ENCODE measurements at places on chromosomes 6 and 20.

DNA sequence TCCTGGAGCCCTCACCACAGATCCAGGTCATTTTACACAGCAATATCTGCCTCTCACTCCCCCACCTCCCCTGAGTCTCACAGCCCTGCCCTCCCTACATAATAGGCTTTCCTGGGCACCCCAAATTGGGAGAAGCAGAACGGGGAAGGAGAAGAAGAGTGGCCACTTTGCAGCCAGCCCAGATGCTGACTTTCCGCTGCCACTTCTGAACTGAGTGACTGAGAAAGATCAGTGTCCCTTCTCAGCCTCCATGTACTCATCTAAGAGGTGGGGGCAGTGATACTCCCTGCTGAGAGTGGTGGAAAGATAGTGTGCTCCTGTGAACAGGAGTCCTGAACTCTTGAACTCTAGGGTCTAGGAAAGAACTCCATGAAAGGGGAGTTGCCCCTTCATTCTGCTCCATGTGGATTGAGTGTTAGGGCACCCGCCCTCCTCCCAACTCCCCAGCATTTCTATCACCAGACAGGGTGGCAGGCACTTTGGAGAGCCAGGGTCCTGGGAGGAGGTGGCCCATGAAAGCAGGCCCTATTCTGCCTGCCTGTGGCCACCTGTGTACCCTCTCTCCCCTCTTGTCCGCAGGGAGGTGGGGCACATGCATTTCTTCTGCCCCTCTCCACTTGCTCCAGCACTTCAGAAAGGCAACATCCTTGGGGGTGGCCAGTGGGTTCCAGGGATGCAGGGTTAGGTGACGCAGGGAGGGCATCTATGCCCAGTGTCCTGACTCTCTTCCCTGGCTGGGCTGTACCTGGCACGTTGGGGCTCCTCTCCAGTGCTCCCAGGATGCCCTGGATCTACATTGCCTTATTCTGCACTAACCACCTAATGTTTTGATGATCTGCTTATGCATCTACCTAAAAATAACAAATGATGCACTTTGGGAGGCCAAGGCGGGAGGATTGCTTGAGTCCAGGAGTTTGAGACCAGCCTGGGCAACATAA is 38.3 kb upstream of the MRPS18A start:
- DNase-seq: no peak

DNA sequence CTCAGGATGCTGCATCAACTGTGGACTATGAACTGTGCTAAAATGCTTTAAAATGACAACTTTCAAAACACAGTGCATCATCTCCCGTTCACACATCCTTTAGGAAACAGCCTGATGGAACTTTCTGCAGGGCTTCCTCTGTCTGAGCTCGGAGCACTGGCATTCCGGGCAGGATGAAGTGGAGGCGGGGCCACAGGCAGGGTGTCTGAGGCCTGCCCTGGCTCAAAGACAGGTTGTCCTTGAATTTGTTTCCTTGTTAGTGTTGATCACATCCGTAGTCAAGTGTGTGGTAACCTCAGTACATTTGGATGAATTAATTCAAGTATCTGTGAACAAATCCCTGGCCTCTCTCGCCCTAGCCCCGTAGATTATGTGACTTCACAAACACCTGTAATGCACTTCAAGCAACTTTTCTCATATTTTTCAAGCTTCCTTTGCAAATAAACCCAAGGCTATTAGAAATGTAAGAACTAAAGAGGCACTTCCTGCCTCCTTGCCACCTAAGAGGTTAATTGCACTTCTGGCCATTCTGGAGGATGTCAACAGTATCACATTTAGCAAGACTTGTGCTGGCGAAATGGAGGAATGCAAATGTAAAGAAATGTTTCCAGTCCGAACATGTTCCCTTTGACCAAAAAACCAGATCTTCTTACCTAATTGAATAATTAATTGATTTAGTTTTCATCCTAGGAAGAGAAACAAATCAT is 3.1 kb downstream of the CD93 start:
- no peak for DNase-seq

GRCh38 chr20:10007747-10008146 is 27.0 kb upstream of the ANKEF1 start:
- no peak for DNase-seq

GRCh38 chr6:113004470-113005270 is 657.5 kb downstream of the RFPL4B start:
- DNase-seq: no peak

All from cortex of kidney (tissue), 1 donor.